Frontal cortex (tissue), 4 donors: ENCODE measurements at places on chromosomes 3 and 15. TPM values are rescaled to one million over a fixed set of nuclear protein-coding genes. Genes with fewer than 3 reads are reported as not detected.
A peak's percentile ranks its signal among the peaks of the same experiment; 100 is the strongest.

GRCh38 chr15:35838424-35839111 is 292.6 kb upstream of the DPH6 start:
- no peak for DNase-seq

DNA sequence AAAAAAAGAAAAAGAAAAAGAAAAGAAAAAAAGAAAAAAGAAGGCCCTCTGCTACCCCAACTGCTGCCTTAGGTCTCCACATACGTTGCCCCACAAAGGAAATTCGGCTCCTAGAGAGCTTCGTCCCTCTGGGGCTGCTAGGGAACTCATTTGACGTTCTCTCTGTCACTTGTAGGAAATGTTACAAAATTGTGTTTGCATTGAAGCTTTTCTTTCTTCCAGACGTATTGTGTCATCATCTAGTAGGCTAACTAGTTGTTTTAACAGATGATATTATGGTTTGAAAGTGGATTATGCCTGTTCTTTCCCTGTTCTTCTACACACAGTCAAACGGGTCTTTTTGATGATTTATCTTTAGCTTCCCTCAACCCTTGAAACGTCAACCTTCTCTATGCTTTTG is 125.3 kb downstream of the BDH1 start:
- no peak for DNase-seq

DNA sequence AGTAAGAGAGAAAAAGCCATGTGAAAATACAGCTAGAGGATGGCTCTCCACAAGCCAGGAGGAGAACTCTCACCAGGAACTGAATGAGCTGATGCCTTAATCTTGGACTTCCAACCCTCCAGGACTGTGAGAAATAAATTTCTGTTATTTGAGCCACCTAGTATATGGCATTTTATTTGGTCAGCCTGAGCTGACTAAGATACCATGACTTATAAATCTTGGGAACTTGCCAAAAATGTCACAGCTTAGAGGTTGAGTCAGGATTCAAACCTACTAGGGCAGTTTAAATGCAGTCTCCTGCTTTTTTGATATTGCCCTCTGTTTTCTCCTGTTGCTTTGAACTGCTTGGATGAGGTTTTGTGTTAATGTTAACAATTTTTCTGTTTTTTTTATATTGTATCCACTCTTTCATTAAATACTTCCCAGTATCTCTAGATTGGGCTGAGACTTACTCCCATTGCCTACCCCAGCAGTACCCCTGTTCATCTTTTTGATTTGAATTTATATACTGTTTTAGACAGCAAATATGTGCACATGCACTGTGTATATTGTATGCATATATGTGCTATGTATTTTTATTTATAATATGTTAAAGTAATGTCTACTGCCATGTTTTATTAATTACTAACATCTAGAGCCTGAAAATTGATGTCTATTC is 1223.2 kb downstream of the OTOL1 start:
- no peak for DNase-seq

GRCh38 chr3:38114052-38114874 is 22.7 kb downstream of the ACAA1 start:
- DNase-seq: no peak

GRCh38 chr3:39378957-39379777 is 4.0 kb upstream of the SLC25A38 start:
- DNase-seq: no peak

- DNase-seq: no peak
Observed at GRCh38 chr3:100525753-100526612, 33.6 kb downstream of the TMEM45A start.

TMEM266 gene
- 4.5 TPM for total RNA-seq

DNA sequence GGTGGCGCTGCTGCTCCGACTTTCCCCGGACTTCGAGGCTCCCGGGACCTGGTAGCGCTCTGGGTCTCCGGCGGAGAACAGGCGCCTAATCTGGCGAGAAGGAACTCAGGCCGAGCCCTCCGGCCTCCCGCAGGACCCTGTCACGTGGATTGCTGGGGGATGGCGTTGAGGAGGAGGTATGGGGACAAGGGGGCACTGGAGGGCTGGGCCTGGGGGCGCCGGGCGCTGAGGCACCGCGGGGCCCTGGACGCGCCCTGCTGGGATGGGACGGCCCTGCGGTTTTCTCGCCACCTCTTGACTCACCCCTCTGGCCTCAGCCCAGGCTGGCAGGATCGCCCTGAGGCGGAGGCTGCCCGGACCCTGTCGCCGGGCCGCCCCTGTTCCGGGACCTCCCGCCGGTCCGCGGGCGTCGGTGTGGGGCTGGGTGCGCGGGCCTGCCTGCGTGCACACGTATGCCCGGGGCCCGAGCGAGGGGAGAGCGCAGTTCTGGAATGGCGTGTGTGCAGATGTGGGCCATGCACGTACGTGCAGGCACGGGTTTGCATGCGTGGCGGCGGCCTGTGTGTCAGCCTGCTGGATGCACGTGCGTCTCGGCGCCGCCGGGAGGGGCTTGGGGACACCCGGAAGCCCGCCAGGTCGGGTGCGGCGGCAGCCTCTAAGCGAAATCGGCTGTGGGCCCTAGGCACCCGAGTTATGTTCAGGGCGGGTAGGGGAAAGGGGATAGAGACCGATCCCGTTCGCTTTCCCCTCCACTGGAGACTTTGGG is 752 bp downstream of the C15orf39 start:
- DNase-seq: peak; percentile 60

- no peak for DNase-seq
Observed at GRCh38 chr3:110101361-110101760, 764.0 kb upstream of the DPPA4 start.

DNA sequence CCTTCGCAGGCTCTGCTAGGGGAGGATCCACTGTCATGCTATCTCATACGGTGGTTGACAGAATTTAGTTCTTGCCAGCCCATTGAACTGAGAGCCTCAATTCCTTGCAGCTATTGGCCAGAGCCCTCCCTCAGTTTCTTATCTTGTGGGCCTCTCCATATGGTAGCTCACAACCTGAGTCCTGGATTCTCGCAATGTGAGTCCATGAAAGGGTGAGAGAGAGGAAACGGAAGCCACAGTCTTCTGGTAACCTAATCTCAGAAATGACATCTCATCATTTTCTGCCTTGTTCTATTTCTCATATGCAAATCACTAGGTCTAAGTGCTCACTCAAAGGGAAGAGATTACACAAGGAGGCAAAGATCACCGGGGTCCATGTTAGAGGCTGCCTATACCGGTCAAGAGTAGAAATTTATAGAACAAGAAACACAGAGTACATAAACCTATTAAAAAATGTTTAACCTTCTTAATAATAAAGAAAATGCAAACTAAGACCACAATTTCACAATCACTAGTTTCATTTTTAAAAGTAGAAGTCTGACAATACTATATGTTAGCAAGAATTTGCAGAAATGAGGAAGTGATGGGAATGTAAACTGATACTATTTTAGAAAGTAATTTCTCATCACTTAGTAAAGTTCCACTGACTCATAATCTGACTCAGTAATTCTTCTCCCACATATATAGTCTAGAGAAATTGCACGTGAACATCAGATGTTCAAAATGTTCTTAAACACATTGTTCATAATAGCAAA is 378.4 kb upstream of the AGTR1 start:
- no peak for DNase-seq

GRCh38 chr15:71752604-71753289 is 57.6 kb upstream of the NR2E3 start:
- no peak for DNase-seq

- DNase-seq: no peak
Observed at GRCh38 chr3:116643001-116643400, 66.6 kb upstream of the TUSC7 start.

GRCh38 chr3:869269-869668 is 223.6 kb upstream of the CNTN6 start:
- no peak for DNase-seq

DNA sequence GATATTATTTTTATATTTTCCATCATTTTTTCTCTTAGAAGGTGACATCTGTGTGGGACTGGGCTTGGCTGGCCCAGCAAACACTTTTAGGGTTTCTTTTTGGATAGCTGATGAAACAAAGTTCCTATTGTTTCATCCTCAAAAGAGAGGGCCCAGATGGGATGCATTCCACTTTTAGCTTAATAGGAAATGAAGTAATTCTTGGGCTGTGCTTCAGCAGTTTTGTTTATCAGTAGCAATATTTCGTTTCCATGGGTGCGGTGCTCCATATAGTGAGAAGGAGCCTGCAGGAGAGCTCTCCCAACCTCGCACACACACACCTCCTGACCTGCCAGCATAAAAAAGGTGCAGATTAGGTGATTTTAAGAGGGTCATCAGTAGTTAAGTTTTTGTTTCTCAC is 147.5 kb downstream of the AKAP13 start:
- DNase-seq: no peak

CIB2 gene
- total RNA-seq: 25.7 TPM

GRCh38 chr3:46858456-46858855 is 4.8 kb downstream of the MYL3 start:
- no peak for DNase-seq

IL17RD gene
- 31.0 TPM for total RNA-seq

DNA sequence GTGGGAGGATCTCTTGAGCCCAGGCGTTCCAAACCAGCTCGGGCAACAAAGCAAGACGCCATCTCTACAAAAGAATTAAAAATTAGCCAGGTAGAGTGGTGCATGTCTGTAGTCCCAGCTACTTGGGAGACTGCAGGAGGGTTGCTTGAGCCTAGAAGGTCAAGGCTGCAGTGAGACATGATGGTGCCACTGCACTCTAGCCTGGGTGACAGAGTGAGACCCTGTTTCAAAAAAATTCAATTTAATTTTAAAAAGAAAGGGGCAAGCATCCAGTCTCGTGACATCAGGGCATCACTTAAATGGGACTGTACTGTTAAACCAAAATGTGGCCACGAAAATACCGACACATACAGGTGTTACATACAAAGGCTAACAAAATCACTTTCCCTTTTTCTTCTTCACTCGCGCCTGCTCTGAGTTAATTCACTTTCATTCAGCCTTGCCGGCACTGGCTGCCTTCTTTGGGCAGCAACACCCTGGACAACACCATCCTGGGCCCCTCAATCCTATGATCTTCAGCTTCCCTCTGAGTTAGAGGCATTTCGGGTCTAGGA is 121.7 kb downstream of the LIPC start:
- no peak for DNase-seq

- DNase-seq: no peak
Observed at GRCh38 chr3:106261915-106262683, 393.3 kb upstream of the CBLB start.

DNA sequence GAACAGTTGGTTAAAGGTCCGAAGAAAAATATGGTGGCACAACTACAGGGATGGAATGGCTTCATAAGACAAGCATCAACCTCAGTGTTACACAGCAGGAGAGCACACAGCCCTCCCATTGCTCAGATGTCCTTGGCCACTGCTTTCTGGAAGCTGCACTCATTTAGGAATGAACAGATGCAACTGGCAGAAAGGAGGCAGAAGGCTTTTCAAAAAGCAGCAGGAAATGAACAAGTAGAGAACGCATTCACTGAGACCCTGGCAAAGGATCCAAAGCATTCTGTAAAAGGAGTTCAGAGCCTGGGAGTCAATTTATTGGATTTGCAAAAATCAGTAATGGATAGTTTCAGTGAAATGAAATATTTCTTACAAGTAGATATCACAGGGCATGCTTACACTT is 101.1 kb downstream of the PDZRN3 start:
- no peak for DNase-seq
